T-helper 1 cell (primary cell): ENCODE measurements at places on chromosomes 12 and 14.

DNA sequence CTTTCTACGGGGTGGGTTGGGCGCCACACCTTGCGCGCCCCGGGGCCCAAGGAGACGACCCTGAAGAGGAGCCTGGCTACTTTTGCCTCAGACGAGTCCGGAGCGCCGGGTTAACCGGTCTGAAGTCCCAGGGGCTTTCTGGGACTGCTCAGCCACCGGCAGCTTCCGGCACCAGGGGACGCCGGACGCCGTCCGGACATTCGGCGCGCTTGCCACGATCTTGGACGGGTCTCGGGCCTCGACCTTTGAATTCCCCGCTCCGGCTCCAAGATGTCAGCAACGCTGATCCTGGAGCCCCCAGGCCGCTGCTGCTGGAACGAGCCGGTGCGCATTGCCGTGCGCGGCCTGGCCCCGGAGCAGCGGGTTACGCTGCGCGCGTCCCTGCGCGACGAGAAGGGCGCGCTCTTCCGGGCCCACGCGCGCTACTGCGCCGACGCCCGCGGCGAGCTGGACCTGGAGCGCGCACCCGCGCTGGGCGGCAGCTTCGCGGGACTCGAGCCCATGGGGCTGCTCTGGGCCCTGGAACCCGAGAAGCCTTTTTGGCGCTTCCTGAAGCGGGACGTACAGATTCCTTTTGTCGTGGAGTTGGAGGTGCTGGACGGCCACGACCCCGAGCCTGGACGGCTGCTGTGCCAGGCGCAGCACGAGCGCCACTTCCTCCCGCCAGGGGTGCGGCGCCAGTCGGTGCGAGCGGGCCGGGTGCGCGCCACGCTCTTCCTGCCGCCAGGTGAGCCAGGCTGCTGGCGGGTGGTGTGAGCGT is at the start of gene ACOT4:
Gene ACOT4 (plus strand): TSS at position 184 of the 760 bp plus-strand sequence. CDS start 87 bp downstream, at position 271.
- DNase-seq = peak; percentile 34

GRCh38 chr14:53603994-53604393 is 352.6 kb downstream of the BMP4 start:
- DNase-seq = no peak

DNA sequence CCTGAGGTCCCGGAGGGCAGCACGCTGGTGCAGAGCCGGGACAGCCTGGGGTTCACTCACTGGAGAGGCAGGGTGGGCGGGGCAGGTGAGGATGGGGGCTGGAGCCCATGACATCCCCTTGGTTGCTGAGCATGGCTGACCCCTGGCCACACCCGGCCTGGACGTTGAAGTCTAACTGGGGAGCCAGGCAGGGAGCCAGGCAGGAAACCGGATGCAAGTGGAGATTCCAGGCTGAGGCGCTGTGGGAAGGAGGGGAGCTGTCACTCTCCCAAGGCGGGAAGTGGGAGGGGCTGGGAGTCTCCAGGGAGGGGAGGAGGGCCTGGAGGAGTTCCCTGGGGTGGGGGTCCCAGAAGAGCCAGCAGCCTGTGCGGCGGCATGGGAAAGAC is 7.7 kb upstream of the INF2 start:
- no peak for DNase-seq

- DNase-seq = no peak
Observed at GRCh38 chr14:50823762-50824636, 7.0 kb downstream of the NIN start.

- DNase-seq = no peak
Observed at GRCh38 chr12:126953365-126953889, 1313.5 kb upstream of the TMEM132C start.

- DNase-seq = no peak
Observed at GRCh38 chr14:100688598-100689461, 37.9 kb upstream of the DLK1 start.

GRCh38 chr12:24360461-24360860 is 411.0 kb upstream of the SOX5 start:
- DNase-seq = no peak

DNA sequence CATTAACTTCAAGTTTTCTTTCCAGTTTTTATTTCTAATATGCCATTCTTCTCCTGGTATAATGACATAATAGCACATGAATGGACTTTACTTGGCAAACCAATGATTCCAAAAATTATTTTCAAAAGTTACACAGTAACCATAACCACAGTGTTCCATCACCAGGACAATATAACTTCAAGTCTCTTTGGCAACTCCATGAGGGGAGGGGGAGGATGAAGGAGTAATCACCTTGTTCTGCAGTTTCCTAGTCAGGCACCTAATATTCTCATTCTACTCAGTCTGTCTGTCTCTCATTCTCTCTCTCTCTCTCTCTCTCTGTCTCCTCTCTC is 66.6 kb downstream of the BTG1 start:
- DNase-seq = no peak

- no peak for DNase-seq
Observed at GRCh38 chr12:10388624-10389413, 1.0 kb downstream of the KLRK1 start.

GRCh38 chr14:35631071-35631805 is 97.3 kb downstream of the INSM2 start:
- no peak for DNase-seq

- no peak for DNase-seq
Observed at GRCh38 chr14:75222208-75222701, 45.8 kb upstream of the TMED10 start.

DNA sequence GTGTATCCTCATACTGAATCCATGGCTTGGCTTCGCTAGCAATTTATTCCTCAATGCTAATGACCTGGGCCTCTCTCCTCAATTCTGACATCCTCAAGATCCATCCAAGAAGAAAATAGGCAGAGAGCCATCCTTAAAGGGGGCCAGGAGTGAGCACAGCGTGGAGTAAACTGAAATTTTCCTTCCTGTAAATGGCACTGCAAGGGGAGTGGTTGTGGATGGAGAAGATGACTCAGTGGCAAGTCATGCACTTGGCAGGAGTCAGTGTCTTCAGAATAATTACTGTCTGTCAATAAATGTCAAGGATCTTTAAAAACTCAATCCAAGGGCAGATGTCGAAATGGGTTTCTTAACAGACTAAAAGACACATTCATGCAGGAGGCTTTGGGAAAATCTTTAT is 88.0 kb upstream of the TMEM132C start:
- DNase-seq = no peak

DNA sequence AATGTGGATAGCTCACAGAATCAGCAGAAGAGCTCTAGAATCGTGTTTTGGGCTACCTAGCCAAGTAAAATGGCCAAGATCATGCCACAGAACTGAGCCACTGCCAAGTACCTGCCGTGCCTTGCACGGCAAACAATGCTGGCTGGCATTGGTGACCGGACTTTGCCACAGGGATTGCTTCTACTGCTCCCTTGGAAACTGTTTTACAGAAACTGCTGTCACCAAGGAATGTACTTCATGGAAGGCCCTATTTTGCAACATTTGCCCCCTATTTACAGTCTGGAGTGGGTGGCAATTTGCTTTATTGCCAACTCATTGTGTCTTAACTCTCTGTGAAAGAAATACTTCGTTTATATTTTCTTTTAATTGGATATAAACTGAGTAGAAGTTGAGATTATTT is 49.0 kb downstream of the BORCS5 start:
- no peak for DNase-seq

- DNase-seq = no peak
Observed at GRCh38 chr12:10607885-10608458, 5.4 kb downstream of the MAGOHB start.

DNA sequence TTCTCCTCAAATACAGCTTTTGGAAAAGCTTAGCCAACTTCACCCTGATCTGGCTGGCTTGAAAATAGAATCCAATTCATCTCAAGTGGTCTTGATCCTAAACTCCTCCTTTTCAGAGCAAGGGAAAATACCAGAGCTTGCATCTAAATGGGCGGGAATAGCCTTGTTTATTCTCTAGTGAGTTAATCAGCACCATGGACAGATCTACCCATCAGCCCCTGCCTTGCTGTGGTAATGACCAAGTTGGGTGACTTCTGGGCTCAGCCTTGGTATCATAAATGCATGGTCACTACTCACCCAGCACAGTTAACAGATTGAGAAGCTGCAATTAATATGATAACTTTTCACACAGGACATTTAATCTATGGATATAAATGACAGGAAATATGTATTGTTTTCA is 196.6 kb downstream of the GLT1D1 start:
- DNase-seq = no peak

GRCh38 chr12:41745593-41745992 is 399.1 kb downstream of the GXYLT1 start:
- DNase-seq = no peak

DNA sequence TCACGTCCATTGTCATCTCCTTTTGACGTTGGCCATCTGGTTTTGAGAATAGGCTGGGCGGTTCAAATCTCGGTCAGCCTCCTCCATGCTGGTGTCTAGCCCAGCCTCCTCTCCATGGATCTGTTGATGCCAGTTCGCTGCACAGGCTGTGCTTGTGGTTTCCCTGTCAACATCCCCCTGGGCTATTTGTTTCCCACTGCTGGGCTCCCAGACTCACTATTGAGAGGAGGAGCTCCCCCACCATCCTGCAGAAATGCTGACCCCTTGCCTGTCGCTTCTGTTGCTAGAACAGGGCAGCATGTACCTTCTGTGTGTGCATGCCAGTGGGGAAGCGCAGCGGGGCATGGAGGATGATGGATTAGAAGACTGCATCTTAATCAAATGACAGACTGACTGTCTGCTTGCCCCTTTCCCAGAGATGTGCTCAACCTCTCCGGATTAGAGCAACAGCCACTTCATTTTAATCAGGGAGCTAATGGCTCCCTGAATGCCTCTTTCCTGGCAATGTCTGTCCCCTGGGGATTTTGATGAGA is 170.5 kb downstream of the TSPAN9 start:
- DNase-seq = no peak

- DNase-seq = no peak
Observed at GRCh38 chr14:45070215-45070614, 13.7 kb upstream of the PRPF39 start.

DNA sequence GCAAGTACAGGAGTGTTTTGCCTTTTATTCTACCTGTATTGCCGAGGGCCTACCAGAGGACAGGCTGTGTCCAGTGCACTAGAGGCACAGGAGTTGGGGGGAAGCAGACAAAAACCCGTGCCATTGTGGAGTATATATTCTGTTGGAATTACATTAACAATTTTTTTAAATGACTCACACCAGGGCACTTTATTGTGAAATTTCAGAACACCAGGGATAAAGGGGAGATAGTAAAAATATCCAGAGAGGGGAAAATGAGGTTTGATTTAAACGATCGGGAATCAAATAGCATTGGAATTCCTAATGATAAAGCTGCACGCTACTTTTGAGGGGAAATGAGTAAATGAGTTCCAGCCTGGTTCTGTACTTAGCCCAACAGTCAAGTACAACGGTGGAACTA is 123.2 kb downstream of the PELI2 start:
- DNase-seq = no peak

GRCh38 chr12:7113389-7113871 is 4.4 kb upstream of the C1RL start:
- DNase-seq = no peak

DNA sequence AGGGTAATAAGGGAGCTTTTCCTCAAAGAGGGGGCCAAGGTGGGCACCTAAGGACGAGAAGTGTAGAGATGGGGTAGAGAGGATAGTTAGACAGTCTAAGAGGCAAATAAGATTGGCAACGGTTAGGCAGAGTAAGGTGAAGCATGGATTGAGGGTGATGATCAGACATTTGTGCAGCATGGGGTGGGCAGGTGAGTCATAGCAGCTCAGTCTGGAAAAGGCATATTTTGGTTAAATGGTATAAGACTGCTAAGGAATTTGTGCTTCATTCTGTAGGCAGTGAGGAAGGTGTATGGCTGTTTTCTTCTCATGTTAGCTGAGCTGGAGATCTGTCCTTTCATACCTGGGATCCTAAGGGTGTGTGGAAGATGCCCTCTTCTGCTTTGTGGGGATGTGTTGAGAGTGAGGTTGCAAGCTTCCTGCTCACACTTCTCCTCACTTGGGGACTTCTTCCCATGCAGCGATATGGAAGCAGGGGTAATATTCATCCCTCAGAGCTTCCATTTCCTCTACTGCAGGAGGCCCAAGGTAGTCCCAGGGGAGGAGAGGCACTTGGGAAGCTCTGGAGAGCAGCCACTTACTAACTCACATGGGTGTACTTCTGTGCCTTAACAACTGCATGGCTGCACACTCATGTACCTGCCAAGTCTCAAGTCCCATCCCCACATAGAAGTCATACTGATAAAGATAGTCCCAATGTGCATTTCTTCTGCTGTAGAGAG is 28.9 kb downstream of the GSG1 start:
- DNase-seq = no peak

DNA sequence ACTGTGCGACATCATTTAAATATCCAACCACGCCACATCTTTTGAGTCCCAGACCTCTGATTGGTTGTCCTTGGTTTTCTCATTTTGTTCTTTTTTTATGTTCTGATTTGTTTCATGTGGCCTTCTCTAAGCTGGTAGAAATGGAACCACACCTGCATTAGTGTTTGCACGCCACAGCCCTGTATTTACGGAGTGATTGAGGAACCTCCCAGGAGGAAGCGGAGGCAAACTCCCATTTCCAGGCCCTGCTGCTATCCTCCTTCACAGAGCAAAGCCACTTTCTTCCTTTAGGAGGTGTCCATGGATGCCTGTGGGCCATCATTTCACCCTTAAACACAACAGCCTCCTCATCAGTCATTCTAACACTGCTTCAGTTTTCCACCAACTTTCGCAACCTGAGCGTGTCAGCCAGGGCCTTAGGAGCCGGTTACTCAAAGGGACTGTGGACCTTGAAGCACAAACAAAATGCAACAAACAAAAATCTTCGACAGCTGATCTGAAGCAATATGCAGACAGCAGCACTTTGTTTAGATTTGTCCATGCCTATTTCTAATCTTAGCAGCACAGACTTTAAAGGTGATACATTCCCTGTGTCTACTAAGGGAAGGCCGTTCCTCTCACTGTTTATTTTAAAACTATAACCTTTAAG is 1258.1 kb upstream of the TMEM132C start:
- no peak for DNase-seq

GRCh38 chr14:63470962-63471793 is 72.0 kb downstream of the PPP2R5E start:
- DNase-seq = no peak

DNA sequence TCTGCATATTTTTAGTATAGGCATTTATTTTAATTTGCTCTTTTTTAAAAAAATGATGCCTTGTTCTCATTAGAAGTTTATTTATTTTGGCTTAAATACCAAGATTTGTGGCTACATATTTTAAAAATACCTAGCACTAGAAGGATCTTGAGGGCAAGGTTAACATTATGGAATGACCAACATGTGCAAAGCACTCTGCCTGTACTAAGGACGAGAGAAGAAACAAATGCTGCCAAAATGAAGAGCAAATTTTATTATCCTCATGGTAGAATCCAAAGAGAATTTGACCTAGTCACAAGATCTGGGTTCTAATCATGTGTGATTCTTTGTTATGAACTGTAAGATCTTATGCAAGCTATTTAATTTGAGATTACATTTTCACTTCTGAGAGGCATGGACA is 2.8 kb downstream of the CAND1 start:
- no peak for DNase-seq
